Sigmoid colon (tissue), 7 donors: ENCODE measurements at places on chromosomes 4 and X. TPM values are rescaled to one million over a fixed set of nuclear protein-coding genes. Genes with fewer than 3 reads are reported as not detected.

DNA sequence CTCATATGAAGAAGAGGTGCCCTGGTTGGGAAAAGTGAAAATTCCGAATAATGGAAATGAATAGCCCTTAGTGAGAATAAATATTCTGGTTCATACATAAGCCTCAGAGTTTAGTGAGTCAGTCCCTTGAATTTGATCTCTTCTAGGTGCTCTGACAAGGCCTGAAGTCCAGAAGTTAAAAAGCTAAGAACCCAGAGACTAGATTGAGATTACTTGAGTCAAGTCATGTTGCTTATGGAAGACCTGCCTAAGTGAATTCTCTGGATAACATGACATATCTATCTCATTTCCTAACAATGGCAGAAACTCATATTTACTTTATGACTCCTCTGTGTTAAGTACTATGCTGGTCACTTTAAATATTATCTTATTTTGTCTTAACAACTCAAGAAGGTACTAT is 10.5 kb upstream of the PRSS48 start:
- H3K36me3 ChIP-seq = no peaks in the 10 kb centered on the region
- no peak for DNase-seq
- H3K27ac ChIP-seq = no peak overlapping the region
- peaks cover 28% of the 10 kb centered on the region for H3K4me1 ChIP-seq

Gene ETDB
- total RNA-seq = not detected

Gene ASB9
- 1.1 TPM for total RNA-seq

DNA sequence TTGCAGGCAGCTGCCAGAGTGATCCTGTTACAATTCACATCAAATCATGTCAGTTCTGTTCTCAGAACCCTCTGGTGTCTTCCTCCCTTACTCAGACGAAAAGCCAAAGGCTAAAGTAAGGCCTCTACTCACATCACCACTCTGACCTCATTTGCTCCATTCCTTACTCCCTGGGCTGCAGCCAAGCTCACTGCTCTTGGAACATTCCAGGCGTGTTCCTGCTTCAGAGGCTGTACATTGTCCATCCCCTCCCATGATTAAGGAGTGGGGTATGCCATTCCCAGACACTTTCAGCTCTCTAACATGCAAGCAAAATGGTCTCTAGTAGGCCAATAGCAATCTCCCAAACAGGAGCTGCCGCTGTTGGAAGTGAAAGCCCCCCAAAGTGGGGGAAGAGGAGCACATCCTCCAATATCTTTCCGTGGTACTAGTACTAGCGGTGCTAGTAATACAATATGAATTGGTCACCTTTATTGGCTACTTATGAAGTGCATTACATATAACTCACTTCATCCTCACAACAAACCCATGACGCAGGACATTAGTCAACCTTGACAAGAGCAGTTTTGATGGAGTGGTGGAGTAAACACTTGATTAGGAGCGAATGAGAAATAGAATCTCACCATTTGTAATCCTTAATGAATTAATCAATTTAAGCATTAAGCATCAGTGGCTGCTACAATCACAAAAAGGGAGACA is 15.0 kb downstream of the GAB3 start:
- H3K4me3 ChIP-seq = no peak overlapping the region
- H3K4me1 ChIP-seq = peaks cover 79% of the 10 kb centered on the region
- H3K27me3 ChIP-seq = no peaks in the 10 kb centered on the region

- no peaks in the 10 kb centered on the region for H3K36me3 ChIP-seq
- no peaks in the 10 kb centered on the region for H3K27me3 ChIP-seq
- no peak for DNase-seq
- no peak overlapping the region for H3K27ac ChIP-seq
- no peaks in the 10 kb centered on the region for H3K4me1 ChIP-seq
Measured at GRCh38 chrX:24526616-24527015, 61.5 kb downstream of the PDK3 start.

GRCh38 chrX:45083314-45083713 is 117.4 kb downstream of the DIPK2B start:
- no peaks in the 10 kb centered on the region for H3K4me1 ChIP-seq
- H3K4me3 ChIP-seq = no peak overlapping the region
- peaks cover 24% of the 10 kb centered on the region for H3K36me3 ChIP-seq
- H3K27ac ChIP-seq = no peak overlapping the region

GRCh38 chr4:64796581-64796980 is 387.3 kb upstream of the TECRL start:
- no peaks in the 10 kb centered on the region for H3K36me3 ChIP-seq
- no peaks in the 10 kb centered on the region for H3K27me3 ChIP-seq
- no peak overlapping the region for H3K4me3 ChIP-seq
- no peak for DNase-seq
